Activated CD8-positive, alpha-beta T cell treated with anti-CD3 and anti-CD28 coated beads for 36 hours (primary cell): ENCODE measurements at places on chromosomes 6 and 20. TPM values are rescaled to one million over a fixed set of nuclear protein-coding genes. Genes with fewer than 3 reads are reported as not detected.

- DNase-seq, result no peak
- H3K4me1 ChIP-seq, result no peaks in the 10 kb centered on the region
- H3K36me3 ChIP-seq, result no peaks in the 10 kb centered on the region
- H3K27ac ChIP-seq, result no peak overlapping the region
- peaks cover 9% of the 10 kb centered on the region for H3K27me3 ChIP-seq
These were observed 99.8 kb downstream of the TTLL2 start for GRCh38 chr6:167424700-167425099.

PPP1R14C gene
- 0.86 TPM for total RNA-seq

- no peak overlapping the region for H3K27ac ChIP-seq
- H3K36me3 ChIP-seq, result no peaks in the 10 kb centered on the region
- no peak overlapping the region for H3K4me3 ChIP-seq
- no peaks in the 10 kb centered on the region for H3K4me1 ChIP-seq
- H3K27me3 ChIP-seq, result peaks cover 18% of the 10 kb centered on the region
- no peak for DNase-seq
These were observed 25.5 kb downstream of the PCK1 start for GRCh38 chr20:57586370-57586793.

ZBTB24 gene
- 11.8 TPM for total RNA-seq

- DNase-seq, result no peak
- H3K4me1 ChIP-seq, result no peaks in the 10 kb centered on the region
- no peaks in the 10 kb centered on the region for H3K36me3 ChIP-seq
- H3K4me3 ChIP-seq, result no peak overlapping the region
- no peak overlapping the region for H3K27ac ChIP-seq
- H3K27me3 ChIP-seq, result peaks cover 3% of the 10 kb centered on the region
These were observed 153.7 kb upstream of the PROKR2 start for GRCh38 chr20:5470458-5470857.

- peak; percentile 16 for DNase-seq
- no peak overlapping the region for H3K27ac ChIP-seq
- no peaks in the 10 kb centered on the region for H3K27me3 ChIP-seq
- H3K36me3 ChIP-seq, result no peaks in the 10 kb centered on the region
- no peak overlapping the region for H3K4me3 ChIP-seq
- H3K4me1 ChIP-seq, result peaks cover 17% of the 10 kb centered on the region
These were observed 146.8 kb upstream of the PMEPA1 start for GRCh38 chr20:57856658-57857057.

DNA sequence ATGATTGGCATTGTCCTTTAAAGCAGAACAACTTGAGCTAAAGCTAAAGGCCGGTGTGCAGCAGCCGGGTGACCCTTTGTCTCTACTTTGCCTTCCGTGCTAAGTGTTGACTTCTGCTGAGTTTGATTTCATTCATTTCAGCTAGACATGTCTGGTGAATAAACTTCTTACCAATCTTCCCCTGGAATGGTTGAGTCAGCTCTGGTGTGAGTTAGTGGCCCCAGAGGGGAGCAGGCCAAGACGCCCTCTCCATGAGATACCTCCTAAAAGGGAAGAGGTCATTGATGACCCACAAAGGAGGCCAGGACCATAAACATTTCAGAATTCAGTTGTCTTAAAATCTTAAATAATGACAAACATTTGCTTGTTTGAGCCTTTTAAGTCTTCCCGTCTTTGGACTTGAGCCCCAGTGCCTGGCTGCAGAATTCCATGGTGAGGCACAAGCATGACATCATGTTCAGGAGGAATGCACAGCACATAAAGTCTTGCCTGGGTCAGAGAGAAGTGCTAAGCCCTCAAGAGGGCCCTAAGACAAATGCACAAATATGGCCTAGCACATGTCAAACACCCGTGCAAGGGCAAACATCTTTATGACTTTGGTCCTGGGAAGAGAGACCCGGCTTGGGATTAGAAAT, 96.3 kb upstream of the NEDD9 start:
- H3K27ac ChIP-seq, result peak overlapping the region; percentile 19
- peaks cover 41% of the 10 kb centered on the region for H3K36me3 ChIP-seq
- H3K4me1 ChIP-seq, result peaks cover 90% of the 10 kb centered on the region
- no peak overlapping the region for H3K4me3 ChIP-seq
- no peaks in the 10 kb centered on the region for H3K27me3 ChIP-seq

CST4 gene
- not detected for total RNA-seq

NKAIN2 gene
- not detected for total RNA-seq

SIRPA gene
- total RNA-seq, result 0.09 TPM

- H3K4me3 ChIP-seq, result no peak overlapping the region
- H3K4me1 ChIP-seq, result no peaks in the 10 kb centered on the region
- no peaks in the 10 kb centered on the region for H3K27me3 ChIP-seq
- H3K27ac ChIP-seq, result no peak overlapping the region
- peaks cover 8% of the 10 kb centered on the region for H3K36me3 ChIP-seq
These were observed 57.5 kb upstream of the TMEM181 start for GRCh38 chr6:158502263-158502950.
